ENCODE measurements at places on chromosomes 7 and 10.
A peak's percentile ranks its signal among the peaks of the same experiment; 100 is the strongest.

GRCh38 chr7:38318803-38319416 lies 45.5 kb upstream of the TARP start:
- DNase-seq = peak; percentile 59

GRCh38 chr7:78769481-78770101 lies 683.9 kb downstream of the MAGI2 start:
- no peak for DNase-seq

DNA sequence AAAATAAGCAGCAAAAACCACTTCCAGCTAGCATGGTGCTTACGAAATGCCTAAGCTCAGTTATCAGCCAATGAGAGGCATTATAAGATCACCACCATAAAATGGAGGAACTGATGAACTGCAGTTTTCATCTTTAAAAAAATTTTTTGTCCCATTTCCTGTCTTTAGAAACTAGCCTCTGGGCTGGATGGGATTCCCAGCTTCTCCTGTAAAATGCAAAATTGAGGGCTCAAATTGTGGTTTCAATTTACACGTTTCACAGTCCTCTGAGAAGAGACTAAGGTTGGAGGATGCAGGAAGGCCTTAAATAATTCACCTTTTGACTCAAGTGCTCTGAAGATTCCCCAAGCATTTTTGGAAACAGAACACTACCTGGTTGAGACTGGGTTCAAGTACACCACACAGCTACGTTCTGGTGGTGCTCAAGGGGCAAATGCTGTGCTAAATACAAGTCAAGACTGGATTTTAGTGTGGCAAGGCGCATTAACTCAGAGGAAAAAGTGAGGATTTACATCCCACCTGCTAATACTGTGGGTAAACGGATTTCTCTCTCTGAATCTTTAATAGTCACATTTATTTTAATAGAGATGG lies 951 bp downstream of the ZNF25 start:
- peak; percentile 21 for DNase-seq

GRCh38 chr10:36591436-36591835 lies 534.0 kb upstream of the ANKRD30A start:
- no peak for DNase-seq

- DNase-seq = no peak
These were observed 153.0 kb upstream of the LANCL2 start for GRCh38 chr7:55212176-55212575.

GRCh38 chr10:112375721-112376395 lies 1.9 kb downstream of the ACSL5 start:
- peak; percentile 40 for DNase-seq

GRCh38 chr10:114552050-114552449 lies 106.0 kb downstream of the ABLIM1 start:
- DNase-seq = no peak

DNA sequence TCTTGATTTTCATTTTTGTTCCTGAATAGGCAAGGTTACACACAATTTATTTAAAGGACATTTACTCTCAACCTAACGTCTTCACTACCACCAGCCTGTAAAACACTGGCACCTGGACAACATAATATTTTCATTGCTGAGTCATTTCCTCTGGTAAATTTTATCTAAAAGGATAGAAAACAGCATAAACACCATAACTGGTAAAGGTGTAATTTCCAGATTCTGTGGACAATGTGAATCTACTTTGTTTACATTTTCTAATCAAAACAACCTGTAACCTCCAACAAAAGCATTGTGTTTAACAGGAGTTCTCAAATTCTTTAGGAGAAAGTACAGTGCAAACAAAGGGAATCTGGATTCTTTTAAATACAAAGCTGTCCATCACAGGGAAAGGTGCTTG lies 472.0 kb upstream of the AKR1E2 start:
- DNase-seq = no peak

GRCh38 chr10:94277450-94277849 lies 85.3 kb downstream of the NOC3L start:
- no peak for DNase-seq

All from femur (tissue), 1 donor.